Right ventricle myocardium superior (tissue), 1 donor: ENCODE measurements at places on chromosomes 16 and 17. TPM values are rescaled to one million over a fixed set of nuclear protein-coding genes. Genes with fewer than 3 reads are reported as not detected.

DNA sequence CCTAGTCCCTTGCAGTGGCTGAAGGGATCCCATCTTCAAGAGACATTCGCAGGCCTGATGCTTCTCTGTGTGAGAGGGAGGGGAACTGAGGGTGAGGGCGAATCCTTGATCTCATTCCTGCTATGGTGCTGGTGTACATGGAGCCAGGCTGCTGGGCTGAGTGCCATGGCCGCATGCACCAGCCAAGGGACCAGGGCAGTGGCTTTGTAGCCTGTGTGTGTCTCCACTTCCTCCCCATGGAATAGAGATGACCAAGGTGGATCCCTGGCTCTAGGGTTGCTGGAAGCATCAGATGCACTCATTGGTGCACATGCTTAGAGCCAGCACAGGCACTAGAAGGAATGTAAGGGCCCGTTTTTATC is 195.0 kb downstream of the FOXL1 start:
- DNase-seq, result no peak

GRCh38 chr16:11562941-11563340 is 23.8 kb downstream of the LITAF start:
- no peak for DNase-seq

GRCh38 chr17:32298721-32299579 is 33.3 kb downstream of the RHBDL3 start:
- no peak for DNase-seq

DNA sequence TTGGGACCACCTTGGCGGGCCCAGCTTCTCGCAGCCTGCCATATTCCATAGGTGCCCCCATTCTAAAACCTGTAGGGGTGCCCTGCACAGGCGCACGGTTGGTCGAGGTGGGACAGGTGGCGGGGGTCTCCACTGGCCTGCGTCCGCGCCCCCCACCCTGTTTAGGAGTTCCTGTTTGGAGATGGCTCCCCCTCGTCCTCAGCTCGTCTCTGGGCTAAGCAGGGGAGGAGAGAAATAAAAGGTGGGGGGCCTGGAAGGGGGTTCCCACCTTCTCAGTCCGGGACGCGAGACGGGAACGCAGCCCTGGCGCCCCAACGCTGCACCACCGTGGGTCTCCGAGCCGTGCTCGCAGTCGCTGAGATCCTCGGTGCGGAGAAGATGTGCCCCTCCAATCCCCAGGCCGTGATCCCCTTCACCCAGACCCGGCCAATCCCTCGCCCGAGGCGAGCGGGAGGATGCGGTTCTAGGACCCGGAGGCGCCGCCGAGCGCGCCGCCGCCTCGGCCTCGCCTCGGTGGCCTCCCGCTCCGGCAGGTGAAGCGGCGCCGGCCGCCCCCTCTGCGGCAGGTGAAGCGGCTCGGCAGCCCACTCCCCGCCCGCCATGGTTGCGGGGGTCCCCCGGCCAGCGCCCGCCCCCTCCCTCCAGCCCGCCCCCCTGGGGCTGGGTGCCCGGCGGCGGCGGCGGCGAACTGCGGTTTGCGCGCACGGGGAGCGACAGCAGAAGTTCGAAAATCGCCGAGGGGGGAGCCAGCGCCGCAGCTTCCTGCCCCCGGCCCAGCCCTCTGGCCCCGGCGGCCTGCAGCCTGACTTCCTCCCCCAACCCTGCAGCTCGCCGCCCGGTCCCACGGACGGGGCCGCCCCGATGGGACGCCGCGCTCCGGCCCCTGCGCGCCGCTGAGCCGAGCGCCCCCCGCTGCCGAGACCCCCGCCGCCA is at the start of gene FMNL1:
TSS of gene FMNL1 (plus strand) at position 805 of the 933 bp plus-strand sequence. CDS start 240 bp downstream, outside the sequence.
- DNase-seq, result peak; percentile 85

- no peak for DNase-seq
Observed at GRCh38 chr16:24463196-24463945, 76.0 kb upstream of the RBBP6 start.

DNA sequence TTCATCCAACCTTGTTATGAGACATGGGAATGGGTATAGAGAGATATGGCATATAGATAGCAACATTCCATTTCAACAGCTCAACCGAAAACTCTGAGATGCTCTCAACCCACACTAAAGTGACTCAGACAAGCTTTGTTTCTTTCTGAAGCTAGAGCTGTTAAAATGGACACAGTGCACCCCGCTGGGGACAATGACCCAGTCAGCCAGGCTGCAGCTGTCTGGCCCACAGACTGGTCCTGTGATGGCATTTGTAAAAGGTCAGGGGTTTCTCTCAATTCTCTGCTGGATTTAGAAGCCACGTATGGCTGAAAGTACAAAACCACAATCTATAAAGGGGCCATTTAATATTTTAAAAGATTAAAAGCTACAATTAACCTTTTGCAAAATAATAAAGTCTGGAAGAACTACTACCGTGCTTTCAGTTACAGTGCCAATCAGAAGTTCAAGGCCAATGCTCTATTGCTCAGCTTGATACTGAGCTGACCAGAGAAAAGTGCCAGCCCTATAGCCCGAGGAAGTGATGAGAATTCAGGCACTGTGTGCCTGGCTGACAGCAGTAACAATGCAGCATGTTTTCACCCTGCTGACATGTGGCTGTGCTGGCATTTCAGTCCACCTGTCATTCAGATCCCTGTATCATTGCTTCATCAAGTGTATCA is 60.2 kb downstream of the TEX2 start:
- no peak for DNase-seq

DNA sequence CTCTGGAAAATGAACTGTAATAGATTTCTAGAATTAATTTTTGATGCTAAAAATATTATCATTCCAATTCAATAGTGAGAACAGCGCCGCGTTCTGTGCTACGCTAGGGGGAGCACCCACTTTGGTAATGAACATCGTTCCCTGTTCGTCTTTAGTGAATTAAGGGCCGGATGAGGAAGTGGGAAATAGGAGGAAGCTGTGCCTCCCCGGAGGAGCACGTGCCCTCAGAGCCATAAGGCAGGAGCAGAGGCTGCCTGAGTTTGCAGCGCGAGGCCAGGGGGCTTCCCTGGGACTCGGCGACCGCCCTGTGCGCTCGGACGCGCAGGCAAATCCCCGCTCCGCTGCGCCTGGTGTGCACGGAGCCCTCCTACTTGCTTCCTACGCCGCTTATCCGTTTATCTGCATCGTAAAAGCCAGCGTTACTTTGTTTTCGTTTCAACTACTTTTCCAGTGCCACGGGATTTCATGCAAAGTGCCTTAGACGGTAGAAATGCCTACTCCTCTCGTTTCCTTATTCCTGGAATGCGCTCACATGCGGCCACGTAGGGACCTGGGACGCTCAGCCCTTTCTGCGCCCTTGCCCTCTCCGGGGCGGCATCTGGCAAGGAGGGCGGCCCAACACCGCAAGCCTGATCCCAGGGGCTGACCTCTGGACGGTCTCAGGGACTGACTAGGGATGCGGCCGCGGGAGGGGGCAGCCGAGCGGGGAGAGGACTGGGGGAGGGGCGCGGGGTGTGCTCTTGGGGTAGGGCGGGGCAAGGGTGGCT is 76.4 kb downstream of the KCNJ12 start:
- DNase-seq, result peak; percentile 72

DNA sequence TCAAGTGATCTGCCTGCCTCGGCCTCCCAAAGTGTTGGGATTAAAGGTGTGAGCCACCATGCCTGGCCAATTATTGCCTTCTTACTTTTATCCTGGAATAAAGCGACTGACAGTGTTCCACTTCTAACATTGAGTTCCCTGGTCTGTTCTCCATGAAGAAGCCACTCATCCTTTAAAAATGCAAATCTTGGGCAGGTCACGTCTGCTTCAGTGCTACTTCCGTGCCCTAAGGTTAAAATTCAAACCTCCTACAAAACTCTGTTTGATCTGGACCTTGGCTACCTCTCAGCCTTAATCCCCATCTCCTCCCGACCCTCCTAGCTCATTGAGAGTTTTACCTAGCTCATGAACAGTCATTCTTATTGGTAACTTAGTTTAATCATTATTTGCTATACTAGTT is 9.6 kb upstream of the SHISA9 start:
- DNase-seq, result no peak

DNA sequence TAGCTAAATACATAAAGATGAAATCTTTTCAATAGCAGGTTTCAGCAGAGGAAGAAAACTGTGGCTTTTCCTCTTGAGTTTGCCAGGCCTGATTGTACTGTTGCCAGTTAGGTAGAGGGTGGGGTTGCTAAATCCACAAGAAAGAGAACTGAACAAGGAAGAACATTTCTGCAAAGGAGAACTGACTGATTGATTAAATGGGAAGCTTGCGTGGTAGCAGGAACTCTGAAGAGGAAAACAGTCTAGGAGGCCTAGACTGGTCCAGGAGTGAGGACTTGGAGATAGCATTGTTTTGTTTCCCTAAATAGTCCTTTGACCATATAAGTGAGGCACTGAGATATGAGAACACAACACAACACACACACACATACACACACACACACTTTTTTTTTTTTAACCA is 18.8 kb downstream of the LRRC36 start:
- no peak for DNase-seq

GRCh38 chr16:88785106-88785924 is at the start of gene PIEZO1:
PIEZO1 (minus strand) TSS chr16:88785220; CDS start chr16:88784964, 256 bp downstream.
- peak; percentile 87 for DNase-seq

- DNase-seq, result no peak
Observed at GRCh38 chr16:84434800-84435199, 66.5 kb downstream of the ATP2C2 start.

DNA sequence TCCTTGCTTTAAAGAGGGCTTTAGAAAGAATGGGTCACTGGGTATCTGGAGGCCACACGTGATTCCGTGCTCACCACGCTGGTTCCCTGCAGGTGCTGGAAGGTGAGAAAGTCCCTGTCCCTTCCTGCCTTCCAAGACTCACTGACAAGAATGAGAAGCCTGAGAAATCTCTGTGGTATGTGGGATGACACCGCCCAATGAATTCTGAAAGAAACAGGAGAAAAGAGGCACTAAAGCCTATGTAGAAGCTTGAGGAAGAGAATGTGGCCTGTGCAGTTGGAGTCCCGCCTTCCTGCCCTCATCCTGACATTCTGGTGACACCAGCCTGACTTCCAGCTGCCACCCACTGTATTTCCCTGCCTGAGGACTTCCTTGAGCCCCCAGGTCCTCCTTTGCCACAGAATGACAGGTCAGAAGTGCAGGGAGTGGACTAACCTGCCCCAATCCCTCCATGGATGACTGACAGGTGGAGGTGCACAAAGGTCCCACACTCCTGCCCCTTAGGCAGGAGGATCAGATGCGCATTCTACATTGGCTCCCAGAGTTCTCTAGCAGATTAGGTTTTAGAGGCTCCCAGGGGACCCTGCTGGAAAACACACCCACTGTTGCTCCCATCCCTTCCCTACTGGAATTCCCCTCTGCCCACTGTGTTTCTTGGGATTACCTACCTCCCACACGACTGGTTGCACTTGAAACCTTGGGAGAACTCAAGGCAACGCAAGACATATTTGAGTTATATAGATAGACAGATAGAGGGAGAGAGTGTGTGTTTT is 38.6 kb upstream of the TENT4B start:
- DNase-seq, result no peak

DNA sequence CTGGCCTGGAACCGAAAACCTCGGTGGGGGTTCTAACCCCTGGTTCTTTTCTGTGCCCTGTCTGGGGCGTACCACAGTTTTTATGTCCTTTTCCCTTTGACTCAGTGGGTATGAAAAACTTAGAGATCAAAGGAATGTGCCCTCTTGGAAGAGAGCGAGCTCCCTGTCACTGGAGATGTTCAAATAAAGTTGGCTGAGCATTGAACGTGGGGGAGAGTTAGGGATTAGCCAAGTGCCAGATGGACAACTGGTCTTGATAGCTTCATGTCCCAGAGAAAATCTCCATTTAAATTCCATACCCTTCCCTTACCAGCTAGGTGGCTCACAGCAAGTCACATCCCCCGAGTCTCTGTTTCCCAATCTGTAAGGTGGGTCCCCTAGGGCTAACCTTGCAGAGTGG is 9.5 kb downstream of the ADGRG1 start:
- no peak for DNase-seq

GRCh38 chr16:49621241-49622083 is 234.4 kb downstream of the ZNF423 start:
- DNase-seq, result no peak

- peak; percentile 64 for DNase-seq
Observed at GRCh38 chr17:45146890-45147580, 1.2 kb upstream of the HEXIM1 start.

Gene DUS1L
- total RNA-seq, result 57.9 TPM

Gene SPDYE4
- not detected for total RNA-seq

Gene CSH1
- total RNA-seq, result not detected

Gene TM4SF5
- not detected for total RNA-seq

Gene CCL16
- total RNA-seq, result not detected

Gene NOS2
- total RNA-seq, result 0.19 TPM
